Activated CD4-positive, alpha-beta T cell treated with anti-CD3 and anti-CD28 coated beads for 48 hours (primary cell): ENCODE measurements at places on chromosomes 5 and 9.

- DNase-seq = no peak
Observed at GRCh38 chr5:68519143-68519542, 303.6 kb downstream of the PIK3R1 start.

GRCh38 chr9:136711751-136712689 lies at the start of gene DIPK1B:
Gene DIPK1B (plus strand): TSS chr9:136712572. CDS start chr9:136712666, 94 bp downstream.
- DNase-seq = no peak

DNA sequence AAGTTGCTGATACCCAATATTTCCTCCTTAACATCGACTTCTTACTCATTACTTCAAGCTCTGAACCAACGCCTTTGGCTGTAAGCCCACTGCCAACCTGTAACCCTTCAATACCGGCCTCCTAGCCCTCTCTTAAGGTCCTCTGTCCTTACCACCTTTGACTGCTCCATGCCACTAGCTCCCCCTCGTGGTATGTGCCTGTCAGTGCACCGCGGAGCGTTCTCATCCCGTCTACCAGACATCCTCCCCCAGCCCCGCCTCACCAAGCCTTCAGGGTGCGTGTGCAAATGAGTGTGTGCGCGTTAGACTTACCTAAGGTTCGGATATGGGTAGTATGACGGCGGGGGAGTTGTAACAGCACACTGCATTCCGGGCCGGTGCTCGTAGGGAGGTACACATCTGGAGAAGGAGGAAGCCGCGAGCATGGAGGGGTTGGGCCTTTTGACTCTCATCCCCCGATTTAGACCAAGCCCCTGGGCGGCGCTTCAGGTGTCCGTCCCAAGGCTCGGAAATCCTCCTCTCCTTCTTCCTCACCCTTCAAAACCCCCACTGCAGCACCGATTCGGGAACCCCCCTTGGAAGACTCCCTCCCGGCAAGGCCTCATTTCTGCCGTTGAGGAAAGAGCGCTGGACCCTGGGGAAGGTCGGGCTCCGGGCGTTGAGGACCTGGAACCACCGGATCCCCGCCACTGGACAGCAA lies 2.8 kb upstream of the MYORG start:
- peak; percentile 95 for DNase-seq

GRCh38 chr5:88821161-88821560 lies 61.8 kb downstream of the MEF2C start:
- no peak for DNase-seq

- DNase-seq = peak; percentile 22
Observed at GRCh38 chr9:129352146-129352865, 174.2 kb upstream of the IER5L start.

- DNase-seq = no peak
Observed at GRCh38 chr9:81609782-81610739, 79.3 kb downstream of the TLE1 start.

DNA sequence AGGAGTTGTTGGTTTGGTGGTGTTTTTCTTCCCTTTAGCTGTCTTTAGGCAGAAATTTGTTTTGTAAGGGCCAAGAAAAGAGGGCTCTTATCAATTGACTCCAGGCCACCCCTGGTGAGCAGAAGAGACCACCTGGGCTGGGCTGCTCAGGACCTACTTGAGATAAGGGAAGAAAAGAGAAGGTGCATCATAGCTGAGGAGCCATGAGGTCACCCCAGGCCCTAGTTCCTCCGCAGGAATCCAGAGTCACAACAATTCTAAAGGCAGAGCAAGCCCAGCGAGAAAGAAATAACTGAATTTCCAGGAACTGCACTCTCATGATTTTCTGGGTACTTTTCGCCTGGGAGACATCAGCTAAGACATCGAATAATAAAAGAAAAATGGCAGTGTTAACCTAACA lies 34.9 kb downstream of the RFK start:
- DNase-seq = no peak

DNA sequence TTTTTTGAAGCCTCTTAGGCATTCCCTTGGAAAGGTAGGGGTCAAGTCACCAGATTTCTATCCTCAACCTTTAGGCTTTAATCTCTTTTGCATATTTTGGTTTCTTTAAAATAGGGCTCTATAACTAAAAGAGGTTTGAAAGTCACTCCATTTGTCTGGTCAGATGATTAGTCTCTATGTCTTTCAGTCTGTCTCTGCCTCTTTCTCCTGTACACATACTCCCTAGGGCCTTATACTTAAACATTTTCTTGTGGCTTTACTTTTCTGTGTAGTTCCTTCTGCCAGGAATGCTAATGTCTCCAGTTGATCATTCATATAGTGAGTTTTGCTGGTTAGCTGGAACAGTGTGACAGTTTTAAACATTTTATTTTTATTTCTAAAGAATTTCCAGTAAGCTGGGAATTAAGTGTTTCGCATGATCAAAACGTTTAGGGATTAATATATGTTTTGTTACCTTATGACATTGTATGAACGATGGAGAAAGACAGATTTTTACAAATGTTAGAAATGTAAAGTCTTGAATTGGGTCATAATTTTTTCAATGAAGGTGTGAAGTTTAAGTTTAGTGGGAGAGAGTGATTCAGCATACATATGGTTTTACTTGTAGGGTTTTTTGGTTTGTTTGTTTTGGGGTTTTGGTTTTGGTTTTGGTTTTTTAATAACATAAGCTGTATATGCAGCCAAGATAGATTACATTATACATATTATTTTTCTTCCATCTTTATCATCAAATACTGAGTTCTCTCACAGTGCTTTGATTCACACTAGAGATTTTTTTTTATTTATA lies 90.6 kb downstream of the ZCCHC7 start:
- no peak for DNase-seq

DNA sequence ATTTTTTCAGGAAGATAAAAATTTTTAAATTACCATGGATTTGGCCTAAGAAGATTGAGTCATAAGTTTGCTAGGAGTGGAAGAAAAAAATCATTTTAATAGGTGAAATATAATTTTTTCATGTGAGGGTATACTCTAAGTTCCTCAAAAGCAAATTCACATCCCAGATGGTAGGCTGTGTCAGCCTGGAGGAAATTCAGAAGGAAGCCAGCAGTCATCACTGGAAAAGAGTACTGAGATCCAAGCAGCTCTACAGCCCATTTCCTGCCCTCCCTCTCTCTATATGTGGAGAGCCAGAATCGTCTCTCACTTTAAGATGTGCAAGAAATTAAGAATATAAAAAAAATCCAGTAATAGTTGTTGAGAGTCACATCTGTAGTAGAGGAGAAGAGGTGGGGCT lies 126.5 kb upstream of the CDH18 start:
- no peak for DNase-seq

GRCh38 chr9:800591-801150 lies 40.8 kb upstream of the DMRT1 start:
- DNase-seq = no peak

DNA sequence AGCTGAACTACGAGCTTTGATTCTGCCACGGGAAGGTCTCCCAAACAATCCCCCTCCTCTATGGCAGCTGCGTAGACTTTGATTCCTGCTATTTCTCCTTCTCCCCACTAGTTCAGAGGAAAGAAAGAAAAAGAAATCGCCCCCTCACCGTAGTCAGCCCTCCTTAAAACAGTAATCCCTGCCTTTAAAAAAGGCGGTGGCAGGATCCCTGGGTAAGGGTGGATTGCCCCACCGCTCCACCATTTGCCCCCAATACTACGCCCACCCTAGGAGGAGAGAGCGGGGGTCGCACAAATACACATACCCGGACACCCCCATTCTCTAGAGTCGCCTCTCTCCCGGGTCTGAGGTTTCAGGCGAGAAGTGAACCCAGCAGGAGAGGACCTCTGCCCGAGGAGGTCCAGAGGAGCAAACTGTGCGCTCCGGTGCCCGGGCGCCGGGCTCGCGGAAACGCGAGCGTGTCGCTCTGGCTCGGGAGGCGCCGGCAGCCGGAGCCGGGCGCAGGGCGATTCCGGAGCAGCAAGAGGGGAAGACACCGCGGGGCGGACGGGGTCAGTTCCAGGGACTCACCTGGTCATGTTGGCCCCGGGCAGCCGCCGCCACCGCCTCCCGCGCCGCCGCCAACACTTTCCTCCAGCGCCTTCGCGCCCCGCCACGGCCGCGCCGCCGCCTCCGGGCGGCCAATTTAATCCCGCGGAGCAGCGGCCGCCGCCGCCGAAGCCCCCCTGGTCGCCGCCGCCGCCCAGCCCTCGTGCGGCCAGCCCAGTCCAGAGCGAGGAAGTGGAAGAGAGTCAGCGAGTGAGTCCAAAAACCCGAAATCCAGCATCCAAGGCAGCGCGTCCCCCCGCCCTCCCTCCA lies 1057.7 kb upstream of the DMAC1 start:
- peak; percentile 4 for DNase-seq

DNA sequence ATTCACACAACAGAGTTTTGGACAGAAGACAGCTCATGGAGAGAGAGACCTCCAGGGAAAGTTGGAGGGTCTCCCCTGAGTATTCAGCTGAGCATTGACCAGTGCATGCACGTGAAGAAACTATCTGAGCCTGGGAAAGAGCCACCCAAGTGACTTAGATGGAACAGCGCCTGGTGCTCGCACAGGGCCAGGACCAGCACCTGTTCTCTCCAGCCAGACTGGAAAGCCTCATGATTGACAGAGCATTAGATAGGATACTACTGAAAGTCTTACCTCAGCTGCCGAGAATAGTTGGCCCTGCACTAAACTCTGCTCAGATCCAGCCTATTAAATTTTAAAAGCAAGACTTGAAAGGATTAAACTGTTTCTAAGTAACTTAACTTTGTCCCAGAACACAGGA lies 28.3 kb upstream of the NEURL1B start:
- no peak for DNase-seq

DNA sequence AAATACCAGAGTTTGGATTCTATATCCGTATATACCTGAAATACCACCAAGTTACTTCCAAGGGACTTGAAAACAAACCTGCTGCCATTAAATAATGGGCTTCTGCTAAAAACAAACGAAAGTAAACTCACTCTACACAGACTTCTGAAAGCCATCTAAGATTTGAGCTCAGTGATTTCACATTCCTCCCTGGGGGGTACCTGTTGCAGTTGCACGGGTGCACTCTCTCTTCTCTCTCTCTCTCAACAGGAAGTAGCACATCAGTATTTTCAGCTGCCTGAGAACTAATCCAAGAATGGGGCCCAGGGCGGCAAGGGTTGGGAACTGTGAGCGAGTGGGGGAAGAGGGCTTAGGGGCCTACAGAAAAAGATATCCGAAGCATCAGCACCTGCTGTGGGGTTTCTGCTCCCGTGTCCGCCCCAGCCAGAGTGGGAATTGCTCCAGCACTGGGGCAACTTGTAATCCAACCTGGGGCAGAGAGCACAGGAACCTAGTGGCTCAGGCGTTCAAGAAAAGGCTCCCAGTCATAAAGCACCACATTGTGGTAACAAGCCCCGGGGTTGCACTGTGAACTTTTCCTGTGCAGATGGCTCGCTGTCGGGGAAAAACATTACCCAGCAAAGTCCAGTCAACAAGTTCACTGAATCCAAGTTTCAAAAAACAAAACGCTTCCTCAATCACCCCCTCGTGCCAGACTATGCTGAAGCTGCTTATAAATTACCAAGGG lies 99.8 kb downstream of the EFNA5 start:
- DNase-seq = peak; percentile 53

DNA sequence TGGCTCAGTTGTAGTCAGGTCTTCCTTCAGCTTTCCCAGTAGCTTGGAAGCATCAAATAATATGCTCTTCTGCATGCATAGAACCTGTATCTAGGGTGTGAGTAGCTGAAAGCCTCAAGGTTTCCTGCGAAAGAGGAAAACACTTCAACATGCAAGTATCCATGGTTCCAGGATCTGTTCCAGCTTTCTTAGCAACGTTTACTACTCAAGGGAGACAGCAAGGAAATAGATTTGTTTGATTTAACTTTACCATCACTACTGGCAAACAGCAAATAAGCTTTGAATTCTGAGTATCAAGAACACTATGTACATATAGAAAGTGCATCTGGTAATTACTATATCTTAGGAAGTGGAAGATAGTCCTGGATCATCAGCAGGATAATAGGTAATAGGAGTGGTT lies 341.0 kb downstream of the PRR16 start:
- no peak for DNase-seq

DNA sequence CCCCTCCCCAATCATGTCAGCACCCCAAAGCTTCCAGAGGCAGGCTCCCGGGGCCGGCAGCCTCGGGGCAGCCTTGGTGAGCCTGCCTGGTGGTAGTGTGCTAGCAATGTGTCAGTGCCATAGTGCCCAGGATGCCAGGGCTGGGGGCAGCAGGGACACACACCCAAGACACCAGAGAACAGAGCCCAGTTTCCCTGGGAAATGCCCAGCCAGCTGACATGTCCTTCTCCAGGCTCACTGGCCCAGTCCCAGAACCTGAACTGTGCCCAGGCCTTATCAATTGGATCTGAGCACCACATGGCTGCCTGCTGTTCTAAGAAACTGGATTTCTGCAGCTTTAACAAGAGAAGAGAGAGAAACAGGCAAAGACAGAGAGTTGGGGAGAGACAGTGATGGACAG lies 74.9 kb upstream of the LRRTM2 start:
- no peak for DNase-seq

DNA sequence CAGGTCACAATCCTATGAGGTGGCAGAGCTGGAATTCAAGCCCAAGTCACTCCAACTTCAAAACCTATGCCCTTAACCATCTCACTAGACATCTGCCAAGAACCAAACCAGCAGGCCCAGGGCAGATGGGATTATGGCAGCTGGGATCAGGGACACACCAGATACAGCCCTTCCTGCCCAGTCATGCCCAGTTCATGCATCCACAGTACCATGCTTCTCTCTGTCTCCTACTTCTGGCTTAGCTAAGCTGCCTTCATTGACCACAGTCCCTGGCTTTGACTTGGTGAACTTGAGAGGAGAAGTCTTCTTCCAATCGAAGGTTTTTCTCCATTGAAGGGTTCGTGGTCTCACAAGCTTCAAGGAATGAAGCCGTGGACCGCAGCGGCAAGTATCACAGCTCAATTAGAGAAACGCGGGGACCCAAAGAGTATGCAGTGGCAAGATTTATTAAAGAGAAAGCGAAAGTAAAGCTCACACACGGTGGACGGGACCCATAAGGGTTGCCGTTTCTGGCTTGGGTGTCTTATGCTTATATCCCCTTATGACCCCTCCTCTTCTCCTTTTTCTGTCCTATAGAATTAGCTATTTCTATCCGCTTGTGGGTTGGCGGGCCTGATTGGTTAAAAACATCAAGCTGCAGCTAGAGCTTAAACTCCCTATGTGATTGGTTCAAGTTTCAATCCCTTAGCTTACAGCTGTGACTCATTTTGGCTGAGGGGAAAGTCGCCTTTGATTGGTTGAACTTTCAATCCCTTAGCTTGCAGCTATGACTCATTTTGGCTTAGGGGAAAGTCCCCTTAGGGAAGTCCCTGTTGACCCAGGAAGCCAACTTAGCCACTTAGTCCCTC lies 101.2 kb downstream of the TRIM36 start:
- peak; percentile 43 for DNase-seq
